ENCODE measurements at places on chromosomes 11 and 22. TPM values are rescaled to one million over a fixed set of nuclear protein-coding genes. Genes with fewer than 3 reads are reported as not detected.

GRCh38 chr22:35894937-35895708, 133.5 kb downstream of the RBFOX2 start:
- DNase-seq, result no peak

- DNase-seq, result no peak
Observed at GRCh38 chr11:73137262-73137943, 4.7 kb downstream of the FCHSD2 start.

DNA sequence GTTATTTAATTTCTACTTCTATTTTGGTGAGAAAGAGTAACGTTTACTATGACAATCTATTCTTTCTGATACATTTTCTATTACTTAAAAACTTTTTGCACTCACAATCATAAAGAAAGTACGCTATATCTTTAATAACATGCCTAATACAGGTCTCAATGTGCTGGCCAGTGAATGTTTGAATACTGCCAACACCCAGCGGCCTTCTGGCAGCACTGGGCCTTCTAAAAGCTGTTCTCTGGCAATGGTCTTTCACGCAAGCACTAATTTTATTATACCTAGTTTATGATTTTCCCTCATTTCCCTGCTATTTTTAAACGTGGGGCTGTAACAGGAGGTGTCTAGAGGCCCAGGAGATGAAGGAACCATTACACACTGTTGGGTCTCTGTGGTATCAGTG, 349.8 kb upstream of the PITPNB start:
- no peak for DNase-seq

GRCh38 chr11:73866586-73866996, 10.1 kb downstream of the COA4 start:
- DNase-seq, result no peak

DNA sequence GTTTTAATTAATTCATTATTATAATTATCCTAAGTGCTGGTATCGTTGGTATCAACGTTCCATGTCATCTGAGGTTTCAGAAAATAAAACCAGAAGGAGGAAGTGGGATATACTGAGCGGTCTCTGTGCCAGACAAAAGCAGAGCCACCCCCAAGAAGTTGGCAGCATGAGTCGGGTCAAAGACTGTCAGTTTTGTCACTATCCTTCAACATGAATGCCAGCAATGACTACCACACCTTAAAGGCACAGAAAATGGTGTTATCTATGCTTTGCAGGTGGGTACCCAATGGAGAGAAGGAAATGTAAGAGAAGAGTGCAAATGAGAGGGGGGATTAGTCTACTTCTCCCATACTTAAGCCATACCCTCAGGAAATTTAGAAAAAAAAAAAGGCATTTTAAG, 408.5 kb downstream of the OPCML start:
- no peak for DNase-seq

- no peak for DNase-seq
Observed at GRCh38 chr22:24588381-24588756, 4.5 kb downstream of the LRRC75B start.

GRCh38 chr22:41198027-41198580, 7.0 kb upstream of the L3MBTL2 start:
- no peak for DNase-seq

GRCh38 chr22:38760477-38761201, 4.8 kb upstream of the SUN2 start:
- DNase-seq, result no peak

GRCh38 chr11:64503186-64503753, 87.8 kb upstream of the SLC22A12 start:
- no peak for DNase-seq

- DNase-seq, result no peak
Observed at GRCh38 chr11:41307296-41308080, 152.0 kb downstream of the LRRC4C start.

GRCh38 chr11:8138526-8138925, 30.3 kb downstream of the RIC3 start:
- no peak for DNase-seq

DNA sequence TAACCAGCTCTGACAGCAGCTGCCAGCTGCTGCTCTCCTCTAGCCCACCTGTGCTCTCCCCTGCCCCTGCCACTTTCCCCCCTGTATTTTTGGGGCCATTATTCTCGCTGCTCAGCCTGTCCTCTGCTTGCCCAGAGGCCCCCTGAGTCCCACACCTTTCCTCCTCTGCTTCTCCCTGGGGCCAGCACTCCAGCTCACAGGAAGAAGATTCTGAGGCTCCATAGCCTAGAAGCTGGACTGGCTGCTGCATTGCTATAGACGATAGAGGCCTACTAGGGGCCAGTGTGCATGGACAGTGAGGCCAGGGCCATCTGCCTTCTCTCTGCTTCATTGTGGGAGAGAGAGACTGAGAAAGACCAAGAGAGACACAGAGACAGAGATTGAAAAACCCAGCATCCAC, 679 bp downstream of the OMP start:
- DNase-seq, result peak; percentile 12

- DNase-seq, result no peak
Observed at GRCh38 chr11:19664886-19665548, 47.6 kb upstream of the NAV2 start.

- DNase-seq, result no peak
Observed at GRCh38 chr11:20616920-20617319, 17.5 kb downstream of the SLC6A5 start.

GRCh38 chr11:93359396-93359795, 28.9 kb downstream of the DEUP1 start:
- no peak for DNase-seq

Gene SLC37A2
- total RNA-seq, result 85.7 TPM

Gene LMO1
- total RNA-seq, result not detected

Gene CSNK2A3
- 2.8 TPM for total RNA-seq

Gene MYEOV
- 0.52 TPM for total RNA-seq

Gene CCDC87
- 0.49 TPM for total RNA-seq

Gene RPS3
- 1,517 TPM for total RNA-seq
